ENCODE measurements at places on chromosomes 4 and X. TPM values are rescaled to one million over a fixed set of nuclear protein-coding genes. Genes with fewer than 3 reads are reported as not detected.

DNA sequence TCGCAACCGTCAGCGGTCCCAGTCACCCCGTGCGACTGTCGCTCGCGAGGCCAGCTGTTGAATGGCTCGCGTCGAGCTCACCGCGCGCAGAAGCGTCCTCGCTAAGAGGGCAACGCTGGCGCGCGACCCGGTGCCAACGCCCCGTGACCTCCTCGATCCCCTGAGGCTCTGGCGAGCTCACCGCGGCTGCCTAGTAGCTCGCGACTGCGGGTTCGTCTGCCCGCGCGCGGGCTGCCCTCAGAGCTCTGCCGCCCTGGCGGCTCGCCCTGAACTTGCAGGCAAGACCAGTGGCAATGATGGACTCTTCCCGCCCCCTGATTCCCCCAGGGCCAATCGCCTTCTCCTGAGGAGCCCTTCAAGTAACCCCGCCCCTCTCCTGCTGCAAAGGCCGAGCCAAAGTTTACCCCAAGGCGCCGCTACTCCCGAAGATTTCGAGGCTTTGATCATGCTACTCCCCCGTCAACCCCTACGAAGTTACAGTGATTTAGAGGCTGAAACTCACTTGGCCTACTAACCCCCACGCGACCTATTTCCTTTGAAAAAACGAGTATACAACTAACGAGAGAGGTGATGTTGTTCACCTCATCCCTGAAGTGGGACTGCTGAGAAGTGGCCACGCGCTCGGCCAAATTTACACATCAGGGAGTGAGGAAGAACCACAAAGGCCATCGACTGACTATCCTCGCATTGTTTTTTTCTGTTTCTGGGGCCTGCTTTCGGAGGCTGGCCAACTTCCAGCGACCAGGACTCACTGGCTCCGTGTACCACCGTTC is 37.5 kb downstream of the PGRMC1 start:
- DNase-seq: no peak

The RNF128 gene
- 5.6 TPM for total RNA-seq

DNA sequence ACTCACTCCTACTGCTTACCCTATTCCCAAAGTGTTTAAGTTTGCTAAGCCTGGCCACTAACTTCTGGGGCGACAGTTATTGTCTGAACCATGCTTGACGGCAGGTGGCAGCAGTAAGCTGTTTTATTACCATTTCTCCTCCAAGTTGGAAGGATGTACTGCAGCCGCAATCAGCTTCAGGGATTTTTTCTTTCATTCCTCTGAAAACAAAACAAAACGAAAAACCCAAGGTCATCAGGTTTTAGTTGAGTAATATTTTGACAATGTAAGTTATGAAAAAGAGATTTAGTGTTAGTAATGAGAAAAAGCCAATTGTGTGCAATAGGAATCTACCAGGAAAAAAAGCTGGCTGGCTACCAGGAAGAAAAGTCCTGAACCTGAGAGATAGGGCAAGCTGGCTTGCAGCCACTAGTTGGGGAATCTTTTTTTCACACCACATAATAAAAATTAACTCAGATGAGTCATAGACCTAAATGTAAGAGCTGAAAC is 13.2 kb upstream of the RAB9B start:
- DNase-seq: no peak

The GC gene
- total RNA-seq: not detected

DNA sequence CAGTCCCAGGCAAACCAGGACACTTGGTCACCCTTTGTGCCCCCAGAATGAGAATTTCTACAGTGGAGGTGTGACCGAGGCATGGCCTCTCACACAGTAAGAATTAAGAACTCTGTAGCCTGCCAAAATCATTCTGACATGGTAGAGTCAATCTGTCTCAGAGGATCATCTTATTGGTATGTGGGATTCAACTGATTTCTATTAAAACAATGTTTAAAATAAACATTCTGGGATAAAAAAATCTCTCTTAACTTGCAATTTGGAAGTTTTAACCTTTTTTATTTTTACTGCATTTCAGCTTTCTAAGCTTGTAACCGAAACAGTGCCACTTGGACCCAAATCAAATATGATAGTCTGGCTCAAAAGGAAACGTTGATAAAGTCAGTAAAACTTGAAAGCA is 165.4 kb upstream of the LDB2 start:
- DNase-seq: no peak

The RAB33A gene
- total RNA-seq: 0.98 TPM

GRCh38 chr4:113446019-113446418 is 315.5 kb downstream of the CAMK2D start:
- DNase-seq: no peak

- no peak for DNase-seq
Measured at GRCh38 chr4:176635372-176636261, 157.1 kb downstream of the VEGFC start.

DNA sequence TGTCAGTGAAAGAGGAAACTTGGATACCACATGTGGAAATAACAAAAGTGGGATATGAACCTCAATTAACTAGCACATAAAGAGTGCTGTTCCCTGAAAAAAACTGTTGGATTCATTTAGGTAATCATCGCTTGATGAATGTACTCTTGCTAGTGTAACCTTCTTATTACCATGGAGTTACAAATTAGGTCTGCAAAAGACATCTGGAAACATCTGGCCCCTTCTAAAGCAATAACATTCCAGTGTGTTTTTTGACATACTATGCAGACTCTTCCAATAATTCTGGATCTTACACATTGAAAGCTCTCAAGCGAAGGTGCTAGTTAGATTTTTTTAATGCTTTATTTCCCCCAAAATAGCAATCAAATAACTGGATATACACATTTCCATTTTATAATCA is 134.6 kb downstream of the ATP10D start:
- no peak for DNase-seq

DNA sequence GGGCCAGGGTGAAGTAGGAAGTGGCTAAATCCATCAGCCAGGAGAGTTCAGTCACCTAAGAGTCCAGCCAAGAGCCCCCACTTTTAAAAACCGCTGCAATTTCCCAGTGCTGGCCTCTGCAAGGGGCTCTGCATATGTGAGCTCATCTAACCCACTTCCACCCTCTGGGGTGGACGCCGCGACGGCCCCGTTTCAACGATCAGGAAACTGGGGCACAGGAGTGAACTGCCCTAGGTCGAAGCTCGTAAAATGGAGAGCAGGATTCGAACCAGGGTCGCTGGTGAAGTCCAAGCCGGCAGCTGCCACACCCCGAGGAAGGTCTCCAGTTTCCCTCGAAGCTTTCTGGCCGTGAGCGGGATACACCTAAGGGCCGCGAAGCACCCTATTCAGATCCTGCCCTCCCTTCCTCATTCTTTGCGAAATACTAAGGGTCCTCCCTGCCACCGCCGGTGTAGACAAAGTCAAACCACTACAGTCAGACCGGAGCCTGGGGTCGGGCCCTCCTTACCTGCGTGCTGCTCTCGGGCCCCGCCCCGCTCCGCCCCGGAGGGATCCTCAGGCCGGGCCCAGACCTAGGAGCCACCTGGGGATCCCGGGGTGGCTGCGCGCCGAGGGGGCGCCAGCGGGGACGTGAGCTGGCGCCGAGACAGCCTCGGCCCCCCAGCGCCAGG is 446 bp downstream of the EVC2 start:
- DNase-seq: no peak

The RTL3 gene
- total RNA-seq: not detected
